ENCODE measurements at places on chromosomes 12 and 14.

DNA sequence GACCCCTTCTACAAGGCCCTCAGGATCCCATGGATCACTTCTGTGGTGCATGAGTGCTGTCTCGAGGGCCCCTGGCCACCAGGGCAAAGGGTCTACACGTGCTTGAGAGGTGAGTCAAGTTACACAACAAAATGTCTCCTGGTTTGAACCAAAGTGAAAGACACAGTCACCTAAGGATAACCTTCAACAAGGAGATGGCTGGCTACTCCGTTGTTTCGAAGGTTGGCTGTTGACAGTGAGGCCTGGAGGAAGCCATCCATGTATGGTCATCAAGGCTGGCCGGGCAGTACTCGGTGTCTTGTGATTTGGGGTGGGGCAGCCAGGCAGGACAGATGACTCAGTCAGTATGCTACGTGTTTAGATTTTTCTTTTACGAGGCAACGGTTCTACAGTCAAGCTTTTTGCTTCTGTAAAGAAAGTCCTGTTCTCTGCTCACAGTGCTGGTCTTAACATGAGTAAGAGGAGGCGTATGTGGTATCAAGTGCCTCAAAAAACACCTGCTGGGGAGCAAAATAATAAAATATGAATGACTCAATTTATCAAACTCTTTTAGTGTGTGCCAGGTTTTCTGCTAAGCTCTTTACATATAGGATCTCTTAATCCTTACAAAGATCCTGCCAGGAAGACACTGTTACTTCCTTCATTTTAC lies 18.0 kb upstream of the NT5DC3 start:
- DNase-seq, result no peak

DNA sequence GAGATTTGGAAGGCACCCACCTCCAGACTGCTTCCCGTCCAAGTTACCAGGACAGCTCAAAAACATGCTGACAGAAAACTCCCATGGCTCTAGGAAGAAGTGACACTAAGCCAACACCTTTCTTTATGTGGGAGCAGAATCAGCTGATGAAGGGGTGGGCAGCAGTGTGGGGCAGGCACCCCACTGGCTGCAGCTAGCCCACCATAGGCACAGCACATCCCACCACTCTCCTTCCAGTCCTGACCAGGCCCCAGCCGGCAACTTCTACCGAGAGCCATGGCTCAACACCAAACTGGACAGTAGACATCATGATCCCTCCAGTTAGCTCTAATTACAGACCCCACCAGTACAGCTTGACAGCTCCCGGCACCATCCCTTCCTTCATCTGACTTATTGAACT lies 45.0 kb downstream of the SH2B3 start:
- DNase-seq, result no peak

DNA sequence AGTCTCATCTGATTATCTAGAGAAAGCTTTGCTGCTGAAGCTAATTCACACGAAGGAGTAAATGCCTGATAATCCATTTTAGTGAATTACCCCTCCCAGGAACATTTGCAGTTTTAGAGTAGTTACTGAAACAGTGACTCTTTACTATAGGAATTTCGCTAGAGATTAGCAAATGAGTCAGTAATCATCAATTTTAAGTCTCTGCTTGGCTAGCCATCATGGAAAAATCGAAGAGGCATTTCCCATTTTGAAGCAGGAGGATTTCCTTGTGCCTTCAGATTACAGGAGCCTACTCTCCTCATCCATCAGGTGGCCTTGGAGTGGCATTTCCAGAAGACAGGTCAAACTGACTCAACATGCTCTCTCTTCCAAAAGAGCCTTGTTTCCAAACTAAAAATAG lies 154.5 kb downstream of the EGLN3 start:
- no peak for DNase-seq

GRCh38 chr14:102764220-102764671 lies 13.0 kb upstream of the TRAF3 start:
- no peak for DNase-seq

DNA sequence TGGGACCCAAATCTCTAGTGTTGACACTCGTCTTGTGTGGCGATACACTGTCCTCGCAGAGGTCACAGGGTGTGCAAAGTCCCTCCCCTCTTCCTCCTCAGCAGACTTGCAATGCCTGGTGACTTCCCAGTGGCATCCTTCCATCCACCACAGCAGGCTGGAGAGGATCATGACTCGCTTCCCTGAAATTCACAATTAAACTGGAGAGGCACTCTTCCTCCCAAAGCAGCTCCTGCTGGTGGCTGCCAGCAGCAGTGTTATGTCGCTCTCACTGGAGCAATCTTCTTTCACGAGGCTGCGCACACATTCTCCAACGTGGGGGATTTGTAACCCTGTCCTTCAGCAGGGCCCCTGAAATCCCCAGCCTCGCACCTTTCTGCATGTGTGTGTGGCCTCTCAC lies 145.2 kb upstream of the TMCC3 start:
- no peak for DNase-seq
